ENCODE measurements at places on chromosomes 2 and 18.

- no peak for DNase-seq
Observed at GRCh38 chr18:2354292-2354691, 217.0 kb downstream of the METTL4 start.

DNA sequence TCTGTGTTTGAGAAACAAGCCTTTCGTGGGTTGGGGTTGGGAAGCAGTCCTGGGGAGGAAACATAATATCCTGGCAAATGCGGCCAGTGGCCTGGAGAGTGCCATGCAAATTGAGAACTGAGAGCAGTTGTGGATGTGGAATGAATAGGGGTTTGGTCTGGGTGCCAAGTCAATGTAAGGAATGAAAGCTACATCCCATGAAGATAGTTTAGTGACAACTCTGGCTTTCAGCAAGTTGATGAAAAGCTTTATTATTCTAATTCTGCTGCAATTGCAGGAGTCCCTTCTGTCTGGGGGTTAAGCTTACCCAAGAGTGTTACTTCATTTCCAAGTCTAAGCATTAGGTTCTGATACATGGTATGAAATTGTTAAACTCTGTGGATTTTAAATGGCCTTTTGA is 771.6 kb downstream of the DPP10 start:
- DNase-seq, result no peak

- no peak for DNase-seq
Observed at GRCh38 chr18:52190195-52190594, 149.8 kb upstream of the DCC start.

DNA sequence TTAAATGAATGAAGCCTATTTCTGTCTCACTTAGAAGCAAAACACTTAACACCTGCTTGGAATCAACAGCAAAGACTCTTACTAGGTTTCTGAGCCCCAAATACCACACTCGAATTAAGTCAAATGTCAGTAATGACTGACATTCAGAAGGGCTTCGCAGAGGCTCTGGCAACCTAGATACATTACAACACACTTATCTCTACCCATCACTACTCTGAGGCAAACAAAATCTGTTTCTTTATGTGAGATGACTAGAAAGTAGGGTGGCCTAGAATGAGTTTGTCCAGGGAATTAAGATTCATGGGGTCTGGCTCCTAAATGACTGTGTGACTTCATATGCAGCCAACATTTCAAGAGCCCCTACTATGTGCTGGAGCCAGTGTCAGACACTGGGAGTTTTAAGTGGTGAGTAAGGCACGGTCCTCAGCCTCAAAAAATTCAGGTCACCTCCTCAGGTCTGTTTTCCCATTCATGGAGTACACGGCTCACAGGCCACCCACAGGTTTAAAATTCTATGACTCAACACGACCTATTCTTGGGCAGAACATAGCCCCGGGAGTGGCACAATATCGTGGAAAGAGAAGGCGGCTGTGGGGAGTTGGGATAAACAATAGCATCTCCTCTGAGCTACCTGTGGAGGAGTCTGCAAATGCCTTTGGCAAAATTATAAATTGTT is 150.3 kb upstream of the ZFP36L2 start:
- DNase-seq, result no peak

Data from effector memory CD8-positive, alpha-beta T cell (primary cell).